ENCODE measurements at places on chromosomes 2 and 18.

GRCh38 chr2:111102216-111102615 lies 18.5 kb upstream of the BCL2L11 start:
- DNase-seq: no peak

- no peak for DNase-seq
Measured at GRCh38 chr2:154681741-154682140, 16.8 kb upstream of the KCNJ3 start.

DNA sequence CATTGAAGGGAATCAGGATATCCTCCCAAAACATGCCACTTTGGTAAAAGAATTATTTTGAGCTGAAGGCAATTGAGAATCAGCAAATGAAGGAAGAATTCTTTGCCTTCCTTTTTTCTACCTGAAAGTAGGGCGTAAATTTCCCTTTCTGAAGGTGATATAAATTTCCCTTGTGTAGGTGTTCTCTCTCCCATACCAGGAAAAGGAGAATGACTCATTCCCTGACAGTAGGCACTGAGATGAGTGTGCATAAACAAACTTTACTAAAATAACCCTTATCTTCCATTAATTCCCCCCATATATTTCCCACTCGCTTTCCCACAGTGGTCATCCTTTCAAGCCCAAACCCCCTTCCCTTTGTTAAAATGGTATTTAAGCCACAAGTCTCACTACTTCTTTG lies 1339.0 kb downstream of the LRP1B start:
- DNase-seq: no peak

GRCh38 chr2:218822622-218823021 lies 9.0 kb downstream of the PRKAG3 start:
- no peak for DNase-seq

- no peak for DNase-seq
Measured at GRCh38 chr2:66714610-66715009, 279.7 kb downstream of the MEIS1 start.

GRCh38 chr2:27798486-27798885 lies 27.0 kb downstream of the MRPL33 start:
- DNase-seq: no peak

- no peak for DNase-seq
Measured at GRCh38 chr2:64582774-64583340, 58.7 kb downstream of the AFTPH start.

DNA sequence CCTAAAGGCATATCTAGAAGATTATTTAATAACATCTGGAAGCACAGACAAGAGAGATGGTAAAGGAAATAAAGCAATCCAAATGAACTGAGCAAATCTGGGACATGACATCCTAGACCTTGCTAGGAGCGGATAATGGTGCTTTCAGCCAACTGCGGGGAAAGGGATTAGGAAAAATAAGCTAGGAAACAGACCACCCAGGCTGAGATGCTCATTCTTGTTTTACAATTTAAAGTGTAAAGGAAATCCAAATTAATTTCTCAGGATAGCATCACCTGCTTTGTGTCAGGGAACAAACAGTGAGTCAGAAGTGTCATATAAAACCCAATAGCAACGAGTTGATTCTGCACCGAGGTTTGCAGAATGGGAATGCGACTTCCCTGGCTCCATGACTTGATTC lies 112.5 kb upstream of the CXCR4 start:
- DNase-seq: no peak

DNA sequence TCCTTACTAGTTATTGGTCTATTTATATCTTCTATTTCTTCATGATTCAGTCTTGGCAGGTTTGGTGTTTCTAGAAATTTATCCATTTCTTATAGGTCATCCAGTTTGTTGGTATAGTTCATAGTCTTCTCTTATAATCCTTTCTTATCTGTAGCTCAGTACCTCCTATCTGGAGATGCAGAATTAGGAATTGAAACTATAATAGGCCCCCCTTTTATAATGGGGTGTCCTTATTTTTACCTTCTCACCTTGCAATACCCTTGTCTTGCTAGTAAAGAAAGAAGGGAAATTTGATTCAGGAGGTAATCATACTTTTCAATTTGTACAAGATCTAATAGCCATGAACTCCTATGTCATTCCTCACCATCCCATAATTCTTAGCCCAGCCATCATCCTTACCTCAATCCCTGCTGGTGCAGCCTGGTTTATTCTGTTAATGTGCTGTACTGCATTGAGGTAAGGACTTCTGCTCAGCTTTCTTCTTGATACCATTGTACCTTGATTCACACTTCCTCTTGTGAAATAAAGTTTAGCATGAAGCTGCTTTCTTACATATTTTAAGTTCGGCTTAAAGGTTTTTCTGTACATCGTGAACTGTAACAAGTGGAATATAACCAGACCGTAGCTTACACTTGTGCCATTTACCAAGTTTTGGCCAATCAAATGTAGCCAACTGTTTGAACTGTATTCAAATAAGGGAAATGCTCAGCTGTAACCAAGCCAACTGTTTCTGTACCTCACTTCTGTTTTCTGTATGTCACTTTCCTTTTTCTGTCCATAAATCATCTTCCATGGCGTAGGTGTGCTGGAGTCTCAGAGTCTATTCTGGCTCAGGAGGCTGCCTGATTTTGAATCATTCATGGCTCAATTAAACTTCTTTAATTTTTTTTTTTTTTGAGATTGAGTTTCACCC lies 40.1 kb upstream of the PTH2R start:
- no peak for DNase-seq

DNA sequence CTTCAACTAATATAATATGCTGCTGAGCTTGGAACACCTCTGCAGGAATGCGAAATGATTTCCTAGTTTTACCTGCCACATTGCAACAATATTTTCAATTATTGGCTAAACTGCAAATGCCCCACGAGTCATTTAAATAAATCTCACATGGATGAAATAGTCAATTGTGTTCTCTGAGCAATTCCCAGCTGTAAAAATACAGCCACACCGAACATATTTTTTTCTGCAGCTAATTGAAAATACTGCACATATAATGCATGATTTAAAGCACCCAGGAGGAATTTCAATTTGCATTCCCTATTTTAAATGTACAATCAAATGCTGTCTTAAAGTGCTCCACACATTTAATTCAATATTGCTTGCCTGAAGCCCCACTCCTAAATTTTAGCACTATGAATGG lies 18.6 kb downstream of the SERPINE2 start:
- no peak for DNase-seq

GRCh38 chr2:128832946-128833663 lies 514.4 kb upstream of the HS6ST1 start:
- DNase-seq: no peak

DNA sequence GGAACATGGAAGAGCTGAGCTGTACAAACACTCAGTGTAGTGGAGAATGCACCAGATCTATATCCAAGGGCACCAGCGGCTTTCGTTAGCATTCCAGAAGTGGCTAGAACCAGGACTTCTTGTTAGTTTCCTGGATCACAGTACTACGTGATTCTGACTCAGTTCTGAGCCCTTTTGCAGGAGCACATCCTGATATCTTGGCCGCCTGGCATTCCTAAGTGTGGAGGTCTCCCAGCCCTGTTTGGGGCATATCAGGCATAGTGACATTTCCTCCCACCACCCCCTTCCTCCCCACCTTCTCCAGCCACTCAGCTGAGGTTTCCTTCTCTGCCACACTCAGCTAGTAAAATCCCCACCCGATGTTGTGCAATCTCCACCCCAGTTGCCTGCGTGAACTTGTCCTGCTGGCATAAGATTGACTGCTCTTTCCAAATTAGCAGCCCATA lies 63.4 kb downstream of the BMP10 start:
- DNase-seq: no peak

DNA sequence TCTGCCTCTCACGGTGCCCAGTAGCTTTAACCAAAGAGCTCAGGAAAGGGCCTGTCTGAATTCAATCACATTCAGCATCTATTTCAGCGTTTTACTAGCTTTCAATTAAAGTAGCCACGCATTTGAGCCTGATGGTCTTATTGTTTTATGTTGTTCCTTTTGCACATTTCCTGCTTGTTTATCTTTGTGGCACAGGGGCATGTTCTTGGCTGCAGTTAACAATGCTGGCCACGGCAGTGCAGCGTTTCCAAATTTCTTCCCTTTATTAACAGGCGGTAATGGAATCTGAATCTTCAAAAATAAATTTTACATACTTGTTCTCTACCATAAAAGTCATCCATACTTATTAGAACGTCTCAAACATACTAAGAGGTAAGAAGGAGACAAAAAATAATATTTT lies 46.2 kb downstream of the HPCAL1 start:
- DNase-seq: no peak

DNA sequence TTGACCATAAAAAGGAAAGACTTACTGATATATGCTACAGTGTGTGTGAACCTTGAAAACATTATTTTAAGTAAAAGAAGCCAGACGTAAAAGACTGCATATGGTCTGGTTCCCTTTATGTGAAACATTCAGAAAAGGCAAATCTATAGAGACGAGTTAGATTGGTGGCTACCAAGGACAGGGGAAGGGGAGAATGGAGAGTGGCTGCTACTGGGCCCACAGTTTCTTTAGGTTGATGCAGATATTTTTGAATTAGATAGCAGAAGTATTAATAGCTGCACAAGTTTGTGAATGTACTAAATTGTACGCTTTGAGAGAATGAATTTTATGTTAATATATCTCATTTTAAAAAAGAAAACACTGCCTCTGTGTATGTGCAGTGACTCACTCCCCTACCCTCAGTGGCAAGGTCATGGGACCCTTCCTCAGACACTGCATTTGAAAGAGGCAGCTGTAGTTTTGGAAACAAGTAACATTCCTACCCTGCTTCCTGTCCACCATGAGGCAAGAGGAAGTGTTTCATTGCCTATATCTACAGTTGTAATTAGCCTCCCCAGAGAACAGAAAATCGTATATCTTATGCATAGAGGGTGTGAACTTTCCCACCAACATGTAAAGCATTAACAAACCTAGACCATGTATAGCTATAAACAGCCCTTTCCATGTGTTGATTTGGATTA lies 29.8 kb upstream of the ARMC9 start:
- DNase-seq: no peak

DNA sequence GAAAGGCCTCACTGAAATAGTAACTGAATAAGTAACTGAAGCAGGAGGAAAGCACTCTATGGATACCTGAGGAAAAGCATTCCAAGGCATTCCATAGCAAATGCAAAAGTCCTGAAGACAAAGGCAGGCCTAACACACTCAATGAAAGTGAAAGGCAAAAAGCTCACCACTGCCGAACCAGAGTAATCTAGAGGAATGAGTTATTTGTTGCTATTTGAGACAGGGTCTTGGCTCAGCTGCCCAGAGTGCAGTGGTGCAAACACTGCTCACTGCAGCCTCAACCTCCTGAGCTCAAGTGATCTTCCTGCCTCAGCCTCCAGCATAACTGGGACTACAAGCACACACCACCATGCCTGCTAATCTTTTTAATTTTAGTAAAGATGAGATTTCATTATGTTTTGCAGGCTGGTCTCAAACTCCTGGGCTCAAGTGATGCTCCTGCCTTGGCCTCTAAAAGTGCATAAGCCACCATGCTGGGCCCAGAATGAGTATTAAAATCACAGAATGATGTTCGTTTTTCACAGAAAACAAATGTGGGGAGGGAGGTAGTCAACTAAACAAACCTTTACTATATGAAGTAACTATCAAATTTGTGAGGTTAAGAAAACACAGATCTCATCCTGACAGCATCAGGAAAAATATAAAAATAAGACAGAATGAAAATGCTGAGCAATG lies 17.9 kb downstream of the PIAS2 start:
- no peak for DNase-seq

GRCh38 chr2:189685540-189686229 lies 11.2 kb downstream of the ANKAR start:
- no peak for DNase-seq

- no peak for DNase-seq
Measured at GRCh38 chr2:67208887-67209500, 188.1 kb upstream of the ETAA1 start.

GRCh38 chr2:152622219-152622618 lies 95.0 kb downstream of the PRPF40A start:
- no peak for DNase-seq

DNA sequence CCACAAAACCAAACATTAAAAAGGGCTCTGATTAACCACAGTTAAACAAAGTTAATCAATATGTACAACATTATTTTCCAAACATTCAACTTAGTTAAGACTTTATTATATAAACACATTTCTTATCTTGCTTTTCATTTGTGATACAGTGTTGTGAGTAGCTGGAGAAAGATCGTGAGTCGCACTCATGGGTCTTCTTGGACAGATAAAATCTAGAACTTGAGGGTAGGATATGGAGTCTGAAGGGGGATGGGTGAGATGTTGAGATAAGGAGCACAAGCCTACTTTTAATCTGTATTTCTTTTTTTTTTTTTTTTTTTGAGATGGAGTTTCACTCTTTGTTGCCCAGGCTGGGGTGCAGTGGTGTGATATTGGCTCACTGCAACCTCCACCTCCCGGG lies 22.6 kb upstream of the TMEM214 start:
- DNase-seq: no peak

DNA sequence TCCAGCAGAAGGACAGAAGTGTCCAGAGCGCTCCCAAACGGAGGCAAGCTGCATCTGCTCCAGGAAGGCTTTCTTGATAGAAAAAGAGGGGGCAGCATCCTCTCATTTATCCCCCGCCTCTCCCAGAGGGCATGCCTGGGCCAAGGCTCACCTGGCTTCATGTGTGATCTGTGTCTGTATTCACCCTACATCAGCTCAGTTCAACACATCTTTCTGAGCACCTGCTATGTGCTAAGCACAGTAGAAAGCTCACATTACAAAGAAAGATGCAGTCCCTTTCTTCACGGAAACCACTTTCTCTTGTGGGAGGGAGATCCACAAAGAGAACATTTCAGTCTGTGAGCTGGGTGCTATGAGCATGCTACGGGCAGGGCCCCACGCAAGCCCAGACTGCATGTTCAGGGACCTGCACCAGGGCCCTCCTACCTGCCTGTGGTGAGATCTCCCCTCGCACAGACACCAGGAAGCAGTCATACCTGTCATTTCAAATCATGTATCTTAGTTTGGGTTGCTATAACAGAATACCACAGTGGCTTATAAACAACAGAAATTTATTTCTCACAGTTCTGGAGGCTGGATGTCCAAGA lies 90.7 kb downstream of the PDCL3 start:
- DNase-seq: no peak

DNA sequence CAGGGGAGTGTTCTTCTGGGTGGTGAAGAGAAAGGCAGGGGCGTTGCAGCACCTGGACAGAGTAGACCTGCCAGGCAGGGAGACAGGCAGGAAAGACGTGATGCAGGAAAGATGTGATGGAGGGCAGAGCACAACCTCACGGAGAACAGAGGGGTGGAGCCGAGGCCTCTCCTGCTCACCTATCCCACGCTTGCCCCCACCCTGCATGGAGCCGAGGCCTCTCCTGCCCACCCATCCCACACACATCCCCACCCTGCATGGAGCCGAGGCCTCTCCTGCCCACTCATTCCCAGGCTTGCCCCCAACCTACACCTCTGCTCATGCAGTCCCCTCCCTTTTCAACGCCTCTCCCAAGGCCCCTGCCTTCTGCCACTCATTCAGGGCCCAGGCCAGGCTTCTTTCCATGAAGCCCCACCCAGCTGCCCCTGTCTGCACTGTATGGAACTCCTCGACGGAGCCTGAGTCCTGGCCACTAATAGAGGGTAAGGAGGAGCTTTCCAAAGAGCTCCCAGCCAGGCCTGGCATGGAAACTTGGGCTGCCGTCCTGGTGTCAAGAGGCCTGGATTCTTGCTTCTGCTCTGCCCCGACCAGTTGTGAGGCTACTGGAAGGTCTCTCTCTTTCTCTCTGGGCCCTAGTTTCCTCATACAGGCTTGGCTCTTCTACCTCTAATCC lies 32.0 kb upstream of the LOXHD1 start:
- DNase-seq: no peak
